ENCODE measurements at places on chromosomes 7 and 10. TPM values are rescaled to one million over a fixed set of nuclear protein-coding genes. Genes with fewer than 3 reads are reported as not detected.

TRIL gene
- not detected for polyA plus RNA-seq

C10orf67 gene
- not detected for polyA plus RNA-seq

NPC1L1 gene
- polyA plus RNA-seq = not detected

LIPJ gene
- polyA plus RNA-seq = not detected

NOS3 gene
- 0.62 TPM for polyA plus RNA-seq

JCAD gene
- polyA plus RNA-seq = not detected

ATP6V0A4 gene
- not detected for polyA plus RNA-seq

FGFBP3 gene
- 0.62 TPM for polyA plus RNA-seq

OR6B1 gene
- polyA plus RNA-seq = not detected

CHAT gene
- not detected for polyA plus RNA-seq

FAM24B gene
- polyA plus RNA-seq = 5.5 TPM

SEMA3E gene
- 0.78 TPM for polyA plus RNA-seq
